ENCODE measurements at places on chromosomes 5 and 9.
A peak's percentile ranks its signal among the peaks of the same experiment; 100 is the strongest.

- peak; percentile 16 for DNase-seq
Measured at GRCh38 chr5:39760385-39761198, 335.8 kb upstream of the DAB2 start.

DNA sequence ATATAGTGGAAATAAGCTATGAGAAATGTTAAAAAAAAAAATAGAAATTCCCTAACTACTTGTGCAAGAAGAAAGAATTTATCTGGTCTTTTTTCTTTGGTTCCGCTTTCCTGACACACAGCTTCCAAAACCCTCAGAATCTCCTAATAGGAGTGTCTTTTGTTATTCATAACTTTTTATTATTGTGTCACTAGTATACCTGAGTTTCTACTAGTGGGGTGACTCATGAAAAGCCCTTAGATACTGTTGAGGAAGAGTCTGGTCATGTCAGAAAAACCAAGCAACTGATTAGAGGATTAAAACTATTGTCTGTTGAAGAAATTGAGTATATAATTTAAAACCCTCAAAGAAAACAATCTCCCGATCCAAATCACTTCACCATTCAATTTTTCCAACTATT lies 152.8 kb upstream of the IFNE start:
- no peak for DNase-seq

GRCh38 chr5:35030426-35031100 lies 17.2 kb downstream of the AGXT2 start:
- DNase-seq, result no peak

- no peak for DNase-seq
Measured at GRCh38 chr5:101292199-101292598, 389.1 kb upstream of the ST8SIA4 start.

- DNase-seq, result no peak
Measured at GRCh38 chr9:87327575-87328125, 170.0 kb upstream of the DAPK1 start.

- no peak for DNase-seq
Measured at GRCh38 chr9:133471551-133472276, 7.2 kb downstream of the SLC2A6 start.

DNA sequence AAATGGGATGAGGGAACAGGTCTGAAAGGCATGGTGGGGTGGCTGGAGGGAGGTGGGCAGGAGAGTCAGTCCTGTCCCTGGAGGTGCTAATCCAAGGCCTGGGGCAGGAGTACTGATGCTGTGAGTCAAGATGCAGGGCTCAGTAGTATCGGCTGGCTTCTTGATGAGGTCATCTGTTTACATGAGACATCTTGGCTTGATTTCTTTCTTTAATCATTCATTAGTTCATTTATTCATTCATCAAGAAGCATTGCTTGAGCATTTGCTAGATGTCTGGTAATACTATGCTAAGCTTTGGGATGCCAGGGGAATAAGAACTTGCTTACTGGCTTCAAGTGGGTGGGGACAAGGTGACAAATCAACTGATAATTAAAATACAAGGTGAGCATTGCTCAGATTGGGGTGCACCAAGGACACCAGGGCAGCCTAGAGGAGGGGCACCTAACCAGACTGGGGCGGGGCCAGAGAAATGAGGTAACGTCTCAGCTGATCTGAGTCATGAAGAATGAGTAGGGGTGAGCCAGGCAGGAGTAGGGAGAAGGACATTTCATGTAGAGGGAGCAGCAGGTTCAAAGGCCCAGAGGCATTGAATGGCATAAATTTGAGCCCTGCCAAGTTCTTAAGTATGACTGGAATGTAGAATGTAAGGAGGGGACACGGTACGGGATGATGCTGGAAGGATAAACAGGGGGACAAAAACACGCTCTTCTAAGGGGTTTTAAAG lies 88.8 kb downstream of the EGFLAM start:
- DNase-seq, result peak; percentile 47

DNA sequence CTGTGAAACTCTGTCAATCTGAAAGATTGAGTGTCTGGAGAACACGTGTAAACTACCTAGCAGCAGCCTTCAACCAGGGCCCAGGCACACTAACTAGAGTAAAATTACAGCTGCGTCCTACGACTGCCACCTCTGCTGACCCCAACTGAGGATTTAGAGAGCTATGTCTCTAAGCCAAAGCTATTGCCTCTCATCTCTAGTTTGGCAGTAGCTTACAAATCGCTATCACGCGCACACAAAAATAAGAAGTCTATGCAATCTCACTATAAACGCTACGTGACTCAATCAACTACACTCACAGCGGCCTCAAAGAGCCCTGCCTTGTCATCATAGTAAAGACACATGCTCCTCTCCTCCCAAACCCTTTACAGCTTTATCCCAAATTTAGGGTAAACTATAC lies 8.7 kb downstream of the PPP6C start:
- DNase-seq, result no peak

- DNase-seq, result no peak
Measured at GRCh38 chr9:120937596-120937995, 11.0 kb upstream of the TRAF1 start.

DNA sequence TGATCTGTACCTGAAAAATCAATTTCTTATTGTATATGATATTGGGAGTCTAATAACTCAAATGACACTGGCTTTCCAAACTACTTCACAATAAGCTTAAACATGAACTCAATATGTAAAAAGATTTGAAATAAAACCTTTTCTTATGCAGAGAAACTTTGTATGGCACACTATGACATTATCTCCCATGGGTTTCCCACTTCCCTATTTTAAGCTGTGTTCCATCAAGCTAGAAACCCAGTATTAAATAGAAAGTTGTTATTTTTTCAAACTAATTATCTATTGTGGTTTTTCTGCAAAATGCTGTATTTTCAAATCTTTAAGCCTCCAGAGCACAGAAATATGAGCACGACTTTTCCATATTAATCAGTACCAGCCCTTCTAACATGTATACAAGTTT lies 174.7 kb downstream of the NFIB start:
- DNase-seq, result no peak

DNA sequence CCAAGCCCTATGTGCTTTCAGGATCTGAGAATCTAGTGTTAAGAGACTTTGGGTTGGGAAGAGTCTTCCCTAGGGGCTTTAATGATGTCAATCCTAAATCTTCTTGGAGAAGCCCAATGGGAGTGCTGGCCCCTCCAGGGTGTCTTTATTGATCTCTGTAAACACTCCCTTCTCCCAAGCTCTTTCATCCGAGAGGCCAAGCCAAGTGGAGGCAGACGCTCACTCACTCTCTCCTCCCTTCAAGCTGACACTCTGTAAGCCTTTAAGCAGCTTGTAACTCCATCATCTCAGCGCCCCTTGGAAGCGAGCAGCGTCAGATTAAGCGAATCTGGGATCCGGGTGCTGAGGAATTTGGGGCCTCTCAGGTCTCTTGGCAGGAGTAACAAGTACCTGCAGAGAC lies 37.7 kb downstream of the SPARC start:
- no peak for DNase-seq

DNA sequence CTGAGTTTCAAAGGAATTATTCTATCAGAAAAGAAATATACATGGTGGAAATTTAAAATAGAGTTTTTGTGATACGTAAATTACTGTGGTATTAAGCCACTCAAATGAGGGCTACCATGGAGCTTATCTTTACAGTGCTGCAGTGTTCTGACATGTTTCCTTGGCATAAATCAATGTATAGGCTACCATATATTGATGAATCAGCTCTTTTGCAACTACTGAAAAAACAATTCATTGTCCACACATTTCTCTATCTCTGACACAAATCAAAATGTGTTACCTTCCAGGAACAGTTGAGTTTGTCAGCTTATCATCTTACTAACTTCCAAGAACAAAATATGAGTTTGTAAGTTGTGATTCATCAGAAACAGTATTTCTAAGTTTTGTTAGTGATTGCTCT lies 140.3 kb upstream of the CDH18 start:
- no peak for DNase-seq

- no peak for DNase-seq
Measured at GRCh38 chr5:141343953-141344463, 379 bp downstream of the PCDHGA3 start.

DNA sequence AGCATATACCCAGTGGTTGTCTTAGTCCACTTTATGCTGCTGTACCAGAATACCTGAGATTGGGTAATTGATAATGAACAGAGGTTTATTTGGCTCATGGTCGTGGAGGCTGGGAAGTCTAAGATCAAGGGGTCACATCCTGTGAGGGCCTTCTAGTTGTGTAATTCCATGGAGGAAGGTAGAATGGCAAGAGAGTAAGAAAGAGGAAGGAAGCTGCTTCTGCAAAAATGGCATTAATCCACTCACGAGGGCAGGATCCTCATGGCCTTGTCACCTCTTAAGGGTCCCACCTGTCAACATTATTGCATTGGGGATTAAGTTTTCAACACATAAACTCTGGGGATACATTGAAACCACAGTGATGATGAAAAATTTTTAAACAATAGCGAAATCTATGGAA lies 17.0 kb downstream of the BTNL8 start:
- DNase-seq, result no peak

DNA sequence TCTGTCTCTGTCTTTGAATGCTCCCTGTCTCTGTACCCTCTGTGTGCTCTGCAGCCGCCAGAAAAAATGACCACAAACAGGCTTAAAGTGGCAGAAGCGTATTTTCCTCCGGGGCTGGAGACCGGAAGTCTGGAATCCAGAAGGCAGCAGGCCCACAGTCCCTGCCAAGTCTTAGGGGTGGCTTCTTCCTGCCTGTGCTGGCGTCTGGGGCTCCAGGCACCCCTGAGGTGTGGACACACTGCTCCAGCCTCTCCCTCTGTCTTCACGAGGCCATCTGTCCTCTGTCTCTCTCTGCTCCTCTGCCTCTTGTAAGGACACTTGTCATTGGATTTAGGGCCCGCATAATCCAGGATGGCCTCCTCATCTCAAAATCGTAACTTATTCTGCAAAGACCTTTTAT lies 298.4 kb upstream of the IRX4 start:
- no peak for DNase-seq

DNA sequence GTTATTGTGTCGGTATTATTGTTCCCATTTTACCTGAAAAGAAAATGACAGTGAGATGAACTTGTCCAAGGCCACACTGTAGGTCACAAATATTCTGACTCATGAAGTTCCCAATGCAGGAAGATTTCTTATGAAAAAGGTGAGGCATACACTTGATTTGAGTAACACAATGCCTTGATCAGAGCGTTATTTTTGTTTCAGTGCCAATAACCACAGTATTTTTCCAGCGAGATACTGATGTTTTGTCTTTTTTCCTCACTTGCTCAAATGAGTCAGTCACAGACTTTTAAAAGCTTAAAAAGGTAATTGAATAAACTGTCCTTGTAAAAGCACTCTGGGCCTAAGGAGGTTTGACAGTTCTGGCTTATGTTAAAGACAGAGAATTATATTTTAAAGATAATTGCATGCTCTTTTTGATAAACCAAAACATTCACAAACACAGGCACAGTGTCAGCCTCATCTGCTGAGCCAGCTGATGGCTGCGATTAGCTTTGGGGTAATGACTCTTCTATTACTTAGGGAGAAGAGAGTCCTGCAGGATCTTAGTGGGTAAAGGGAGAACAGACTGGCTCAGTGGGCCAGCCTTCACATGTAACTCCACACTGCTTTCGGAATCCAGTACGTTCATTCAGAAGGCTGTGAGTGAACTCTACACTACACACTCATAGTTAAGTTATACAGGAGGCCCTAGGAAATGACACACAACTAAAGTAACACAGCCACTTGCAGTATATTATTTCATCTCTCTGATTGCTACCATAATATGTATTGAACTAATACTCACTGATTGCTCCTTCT lies 165.5 kb upstream of the CD180 start:
- DNase-seq, result peak; percentile 2

GRCh38 chr5:113058269-113058668 lies 81.7 kb downstream of the DCP2 start:
- DNase-seq, result no peak

GRCh38 chr9:121169094-121169601 lies 32.5 kb downstream of the RAB14 start:
- DNase-seq, result no peak

DNA sequence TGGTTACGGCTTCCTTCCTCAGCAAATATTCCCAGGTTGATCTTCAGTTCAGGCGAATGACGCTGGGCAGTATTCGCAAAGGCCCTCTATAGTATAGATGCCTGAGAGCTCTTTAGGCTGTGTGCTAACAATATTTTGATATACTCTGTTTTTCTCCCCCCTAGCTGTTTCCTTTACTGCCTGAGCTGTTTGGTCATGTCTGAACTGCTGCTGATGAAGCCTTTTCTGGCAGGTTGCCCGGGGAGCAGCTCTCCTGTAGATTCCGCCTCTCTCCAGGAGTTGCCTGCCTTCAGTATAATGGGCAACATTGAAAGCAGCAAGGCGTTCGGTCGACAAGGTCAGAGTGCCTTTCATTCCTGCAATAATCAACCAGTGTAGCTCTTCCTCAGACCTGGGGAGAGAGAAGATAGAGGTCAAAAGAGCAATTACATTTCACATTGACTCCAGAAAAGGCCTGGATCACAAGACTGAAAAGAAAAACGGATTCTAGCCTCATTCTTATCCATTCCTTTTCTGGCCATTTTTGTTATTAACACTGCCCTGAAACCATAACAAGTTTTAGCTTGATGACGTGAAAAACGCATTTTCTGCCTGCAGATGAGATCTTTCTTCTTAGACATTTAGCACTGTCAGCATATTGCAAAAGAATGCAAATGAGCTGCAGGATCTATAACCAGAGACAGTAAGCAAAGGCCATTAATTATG lies 60.1 kb upstream of the ZNF608 start:
- DNase-seq, result peak; percentile 86

- DNase-seq, result no peak
Measured at GRCh38 chr9:614431-614830, 227.1 kb upstream of the DMRT1 start.

DNA sequence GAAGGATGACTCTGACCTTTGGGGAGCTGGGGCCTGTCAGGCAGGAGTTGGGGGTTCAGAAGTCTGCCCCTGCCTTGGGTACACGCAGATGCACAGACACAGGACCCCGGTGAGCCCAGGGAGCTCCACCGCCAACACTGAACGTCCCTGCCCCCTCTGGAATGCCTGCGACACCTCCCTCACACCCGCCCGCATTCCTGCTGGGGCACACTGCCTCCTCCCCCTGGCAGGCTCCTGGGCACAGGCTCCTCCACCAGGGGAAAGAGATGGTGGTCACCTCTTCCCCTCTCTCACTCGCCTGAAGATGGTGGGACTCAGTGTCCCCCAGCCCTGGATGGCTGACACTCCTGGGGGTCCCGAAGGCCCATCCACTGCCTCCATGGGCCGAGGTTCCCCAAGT lies 12.0 kb downstream of the CRB2 start:
- no peak for DNase-seq

GRCh38 chr9:128898382-128898781 lies 16.4 kb downstream of the LRRC8A start:
- no peak for DNase-seq

GRCh38 chr5:150763023-150763769 lies 4.4 kb upstream of the DCTN4 start:
- peak; percentile 58 for DNase-seq

Data from Caki2 (cell line).